ENCODE measurements at places on chromosomes 5 and 9.

DNA sequence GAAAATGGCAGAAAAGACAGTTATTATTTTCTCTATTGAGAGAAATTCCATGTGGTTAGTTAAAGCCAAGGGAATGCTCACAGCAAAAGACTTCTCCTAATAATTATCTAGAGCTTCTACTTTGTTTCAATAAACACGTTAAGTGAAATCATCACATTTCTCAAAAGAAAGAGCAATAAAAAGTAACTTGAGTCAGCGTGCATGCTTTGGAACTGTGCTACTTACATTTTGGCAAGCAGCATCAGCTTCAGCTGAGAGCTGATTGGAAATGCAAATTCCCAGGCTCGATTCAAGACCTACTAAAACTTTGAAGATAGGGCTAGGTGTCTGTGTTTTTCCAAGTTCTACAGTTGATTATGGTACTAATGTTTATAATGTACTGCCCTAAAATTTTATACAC lies 132.1 kb downstream of the CDH18 start:
- no peak for DNase-seq

DNA sequence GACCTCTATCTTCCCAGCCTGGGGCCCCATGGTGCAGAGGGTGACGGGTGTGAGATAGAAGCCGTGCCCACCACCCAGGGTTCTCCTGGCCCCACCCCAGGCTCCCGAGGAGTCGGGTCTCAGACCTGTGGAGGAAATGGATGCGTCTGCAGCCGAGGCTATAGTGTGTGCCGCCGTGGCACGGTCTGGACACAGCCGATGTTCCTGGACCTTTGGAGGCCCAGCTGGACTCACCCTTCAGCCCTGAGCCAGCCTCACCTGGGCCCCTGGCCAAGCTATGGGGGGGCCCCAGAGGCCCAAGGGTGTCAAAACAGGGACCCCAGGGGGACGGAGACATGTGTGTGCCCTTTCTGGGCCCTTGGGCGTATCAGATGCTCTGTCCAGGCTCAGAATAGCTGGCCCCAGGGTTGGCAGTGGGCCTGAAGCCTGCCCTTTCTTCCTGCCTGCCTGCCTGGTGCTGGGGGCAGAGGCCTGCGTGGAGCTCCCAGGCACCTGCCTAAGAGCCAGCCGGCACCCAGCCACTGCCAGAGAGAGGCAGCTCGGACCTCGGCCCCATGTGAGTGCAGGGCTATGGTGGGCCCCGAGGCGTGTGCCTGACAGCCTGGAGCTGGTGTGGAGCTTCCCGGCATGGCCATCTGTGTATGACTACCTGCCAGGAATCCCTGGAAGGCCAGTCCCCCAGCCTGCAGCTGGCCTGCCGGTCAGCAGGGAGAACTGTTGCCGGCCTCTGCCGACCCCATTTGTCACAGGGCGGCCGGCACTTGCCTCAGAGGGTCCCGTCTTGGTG lies 41.8 kb downstream of the KCNT1 start:
- no peak for DNase-seq

- DNase-seq: no peak
Measured at GRCh38 chr5:150665044-150665443, 4.0 kb downstream of the MYOZ3 start.

DNA sequence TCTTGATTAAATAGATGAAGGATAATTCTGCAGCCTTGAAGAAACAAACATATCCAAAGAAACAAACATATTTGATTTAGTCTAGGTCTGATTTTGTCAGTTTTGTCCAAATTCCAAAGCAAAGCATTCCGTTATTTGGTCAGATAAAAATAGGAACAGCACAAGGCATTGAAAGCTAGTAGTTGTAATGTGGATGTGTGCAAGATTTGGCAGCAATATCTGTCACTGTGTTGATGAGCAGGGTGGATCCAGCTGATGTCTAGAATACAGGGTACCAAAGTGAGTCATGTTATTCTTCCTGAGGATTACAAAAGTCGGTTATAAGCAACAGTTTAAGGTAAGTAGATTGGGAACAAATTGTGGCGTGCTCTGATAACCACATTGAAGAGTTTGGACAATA lies 69.3 kb upstream of the PLPPR1 start:
- no peak for DNase-seq

- peak; percentile 78 for DNase-seq
Measured at GRCh38 chr9:86036555-86036954, 62.8 kb downstream of the GOLM1 start.

- no peak for DNase-seq
Measured at GRCh38 chr9:35306283-35306682, 144.5 kb downstream of the UNC13B start.

DNA sequence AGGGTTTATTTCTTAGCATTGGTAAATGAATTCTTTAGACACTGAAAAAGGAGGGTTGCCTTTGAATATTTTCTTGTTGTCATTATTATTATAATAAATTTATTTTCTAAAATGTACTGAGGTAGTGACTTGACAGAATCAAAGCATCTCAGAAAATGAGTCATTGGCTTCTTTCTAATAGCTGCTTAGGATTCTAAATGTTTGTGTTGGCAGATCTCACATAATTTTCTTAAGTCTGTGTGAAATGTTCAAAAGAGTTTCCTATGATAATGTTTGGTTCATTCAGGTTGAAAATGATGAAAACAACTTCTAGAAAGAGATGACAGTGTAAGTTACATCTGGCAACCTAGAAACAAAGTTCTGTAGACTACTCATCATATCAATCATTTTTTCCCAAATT lies 69.7 kb downstream of the SH3GL2 start:
- no peak for DNase-seq

Data from DMS53 (cell line).